ENCODE measurements at places on chromosomes 13 and 19. TPM values are rescaled to one million over a fixed set of nuclear protein-coding genes. Genes with fewer than 3 reads are reported as not detected.

Gene NLRP4
- total RNA-seq: not detected

Gene PTH2
- total RNA-seq: not detected

Gene C19orf44
- 3.6 TPM for total RNA-seq

Gene SPINT2
- 146 TPM for total RNA-seq

Gene FAM216B
- total RNA-seq: not detected

Gene DIRAS1
- total RNA-seq: 3.5 TPM

Gene SOHLH2
- not detected for total RNA-seq

Gene CLEC4M
- not detected for total RNA-seq

Gene IGFL3
- not detected for total RNA-seq

Gene ZNF784
- total RNA-seq: 5.1 TPM

Gene TMEM161A
- total RNA-seq: 18.1 TPM
